AG20443 (cell line): ENCODE measurements at places on chromosomes 11 and 22.

DNA sequence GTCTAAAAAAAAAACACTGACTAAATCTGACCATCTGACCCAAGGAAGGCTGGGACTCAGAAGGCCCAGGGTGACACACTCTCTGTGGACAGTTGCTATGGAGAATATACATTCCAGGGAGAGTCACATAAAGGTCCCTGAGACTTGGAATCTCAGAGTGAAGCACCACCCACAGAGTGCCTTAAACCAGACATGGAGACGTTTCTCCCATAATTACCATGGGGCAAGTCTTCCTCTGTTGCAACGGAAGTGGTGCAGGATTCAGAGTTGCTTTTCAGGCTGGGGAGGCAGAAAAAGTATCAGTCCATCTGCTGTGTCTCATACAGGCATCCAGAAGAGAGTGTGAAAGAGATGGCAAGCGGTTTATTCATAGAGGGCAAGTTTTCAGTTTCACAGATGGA lies 58.7 kb upstream of the SLN start:
- peak; percentile 51 for DNase-seq

DNA sequence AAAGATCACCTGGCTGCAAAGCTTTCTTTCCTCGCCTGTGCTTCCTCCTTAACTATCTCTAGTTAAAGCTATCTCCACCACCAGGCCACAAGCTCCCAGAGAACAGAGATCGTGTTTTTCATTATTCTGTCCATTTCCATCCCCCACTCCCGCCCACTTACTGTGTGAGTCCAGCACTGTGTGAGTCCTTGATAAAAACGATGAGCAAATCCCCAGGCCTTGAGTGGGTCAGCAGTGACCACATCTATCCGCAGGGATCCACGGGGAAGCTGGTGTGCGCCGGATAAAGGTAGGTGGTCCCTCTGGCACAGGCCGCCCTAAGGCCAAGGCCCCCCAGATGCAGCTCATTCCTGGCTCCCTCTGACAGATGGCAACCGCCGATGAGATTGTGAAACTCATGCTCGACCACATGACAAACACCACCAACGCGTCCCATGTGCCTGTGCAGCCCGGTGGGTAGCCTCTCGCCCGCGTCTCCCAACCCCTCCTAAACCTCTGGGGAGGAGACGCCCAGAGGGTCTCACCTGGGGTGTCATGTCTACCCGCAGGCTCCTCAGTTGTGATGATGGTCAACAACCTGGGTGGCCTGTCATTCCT lies 9.3 kb downstream of the TKFC start:
- DNase-seq: no peak

DNA sequence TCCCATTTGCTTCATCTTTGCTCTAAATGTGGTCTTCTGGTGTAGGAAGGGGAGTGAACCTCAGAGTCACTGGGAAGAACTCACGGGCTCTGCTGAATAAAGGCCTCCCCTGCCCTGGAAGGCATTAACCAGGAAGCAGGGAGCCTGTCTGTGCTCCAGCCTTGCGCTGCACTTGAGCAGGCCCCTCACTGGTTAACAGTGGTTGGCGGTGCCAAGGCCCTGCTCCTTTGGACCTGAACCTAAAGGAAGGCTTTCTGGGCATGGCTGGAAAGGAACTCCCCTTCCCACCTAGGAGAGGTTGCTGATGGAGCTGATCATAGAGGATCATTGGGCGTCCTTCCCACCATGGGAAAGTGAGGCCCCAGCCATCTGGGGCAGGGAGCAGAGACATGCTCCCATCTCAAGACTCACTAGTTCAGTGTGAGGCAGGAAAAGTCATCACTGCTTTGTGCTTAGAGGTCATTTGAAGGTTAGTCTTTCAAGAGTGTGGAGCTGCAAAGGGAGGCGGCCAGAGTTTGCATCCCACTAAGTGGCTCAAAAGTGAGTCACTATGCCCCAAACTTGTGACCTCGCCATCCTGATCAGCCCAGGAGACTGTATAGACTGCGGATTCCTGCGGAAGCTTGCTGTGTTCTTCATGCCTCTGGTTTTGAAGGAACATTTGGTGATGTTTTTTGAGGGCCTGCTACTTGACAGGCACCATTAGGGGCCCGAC lies 50.4 kb downstream of the DBX1 start:
- DNase-seq: no peak

- DNase-seq: no peak
Measured at GRCh38 chr22:38866399-38867123, 5.5 kb downstream of the CBX6 start.

- DNase-seq: no peak
Measured at GRCh38 chr11:28472904-28473303, 364.7 kb downstream of the METTL15 start.

GRCh38 chr22:25193130-25193529 lies 6.5 kb upstream of the CRYBB3 start:
- DNase-seq: no peak

DNA sequence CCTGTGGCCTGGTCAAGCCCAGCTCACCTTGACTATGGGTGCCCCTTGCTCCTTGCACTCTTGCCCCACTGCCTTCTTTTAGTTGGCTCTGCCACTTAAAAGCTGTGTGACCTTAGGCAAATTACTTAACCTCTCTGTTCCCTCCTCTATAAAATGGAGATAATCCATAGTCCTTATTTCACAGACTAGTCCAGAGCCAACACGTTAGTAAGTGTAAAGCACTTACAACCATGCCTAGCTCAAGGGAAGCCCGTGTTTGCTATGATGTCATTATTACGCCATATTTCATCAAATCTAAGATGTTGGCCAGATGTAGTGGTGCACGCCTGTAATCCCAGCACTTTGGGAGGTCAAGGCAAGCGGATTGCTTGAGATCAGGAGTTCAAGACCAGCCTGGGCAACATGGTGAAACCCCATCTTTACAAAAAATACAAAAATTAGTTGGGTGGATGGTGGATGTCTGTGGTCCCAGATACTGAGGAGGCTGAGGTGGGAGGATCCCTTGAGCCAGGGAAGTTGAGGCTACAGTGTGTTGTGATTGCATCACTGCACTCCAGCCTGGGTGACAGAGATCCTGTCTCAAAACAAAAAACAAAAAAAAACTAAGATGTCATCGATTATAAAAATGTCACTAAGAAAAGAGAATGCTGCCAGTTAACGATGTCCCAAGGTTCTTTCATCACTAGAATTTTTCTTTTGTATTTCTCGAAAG lies 2.3 kb upstream of the CCDC88B start:
- no peak for DNase-seq

DNA sequence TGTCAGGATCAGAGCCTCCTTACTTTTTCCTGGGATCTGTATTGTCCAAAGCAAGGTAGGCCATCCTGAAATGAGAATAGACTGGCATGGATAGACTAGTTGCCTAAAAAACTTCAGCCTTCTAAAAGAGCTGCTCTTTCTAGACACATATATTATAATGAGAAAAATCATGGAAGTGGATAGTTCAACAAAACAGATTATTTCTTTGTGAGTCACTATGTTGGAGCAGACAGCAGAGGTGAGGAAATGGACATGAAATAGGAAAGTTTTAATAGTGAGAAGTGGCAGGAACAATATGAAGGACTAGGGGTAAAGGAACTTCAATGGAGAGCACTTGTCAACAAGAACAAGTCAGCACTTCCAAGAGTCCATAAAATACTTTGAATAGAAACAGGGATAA lies 101.9 kb upstream of the ANO3 start:
- no peak for DNase-seq

- no peak for DNase-seq
Measured at GRCh38 chr22:20627432-20627831, 120.0 kb downstream of the MED15 start.

DNA sequence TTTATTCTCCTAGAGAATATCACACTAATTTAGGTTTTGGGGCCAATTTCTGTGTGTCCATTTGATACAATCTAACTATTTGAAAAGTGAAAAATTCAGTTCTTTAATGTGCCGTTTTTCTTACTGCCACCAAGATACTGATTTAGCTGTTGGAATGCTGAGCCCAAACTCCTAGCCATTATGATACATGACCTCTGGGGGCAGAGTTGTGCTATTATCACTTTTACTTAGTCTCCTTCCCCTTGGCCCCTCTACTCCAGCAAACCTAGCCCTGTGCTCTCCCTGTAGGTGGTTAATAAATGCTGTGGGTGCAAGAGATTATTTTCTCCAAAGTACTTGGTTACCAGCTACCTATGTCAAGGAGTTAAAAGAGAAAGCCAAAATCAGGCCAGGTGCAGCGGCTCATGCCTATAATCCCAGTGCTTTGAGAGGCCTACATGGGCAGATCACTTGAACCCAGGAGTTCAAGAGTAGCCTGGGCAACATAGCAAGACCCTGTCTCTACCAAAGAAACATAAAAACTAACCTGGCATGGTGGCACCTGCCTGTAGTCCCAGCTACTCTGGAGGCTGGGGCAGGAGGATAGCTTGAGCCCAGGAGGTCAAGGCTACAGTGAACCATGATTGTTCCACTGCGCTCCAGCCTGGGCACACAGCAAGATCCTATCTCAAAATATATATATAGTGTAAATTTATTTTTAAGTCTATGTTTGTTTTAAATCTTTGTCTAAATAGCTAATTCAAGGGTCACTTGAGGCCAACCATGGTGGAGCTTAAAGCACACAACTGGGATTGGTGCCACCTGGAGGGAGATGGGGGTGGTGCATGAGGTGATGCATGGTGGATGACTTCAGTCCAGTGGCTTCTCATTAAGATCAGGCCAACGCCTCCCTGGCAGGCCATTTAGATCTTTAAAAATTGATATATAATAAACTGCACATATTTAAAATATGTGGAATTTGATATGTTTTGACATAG lies 193.2 kb upstream of the PLET1 start:
- DNase-seq: peak; percentile 57

DNA sequence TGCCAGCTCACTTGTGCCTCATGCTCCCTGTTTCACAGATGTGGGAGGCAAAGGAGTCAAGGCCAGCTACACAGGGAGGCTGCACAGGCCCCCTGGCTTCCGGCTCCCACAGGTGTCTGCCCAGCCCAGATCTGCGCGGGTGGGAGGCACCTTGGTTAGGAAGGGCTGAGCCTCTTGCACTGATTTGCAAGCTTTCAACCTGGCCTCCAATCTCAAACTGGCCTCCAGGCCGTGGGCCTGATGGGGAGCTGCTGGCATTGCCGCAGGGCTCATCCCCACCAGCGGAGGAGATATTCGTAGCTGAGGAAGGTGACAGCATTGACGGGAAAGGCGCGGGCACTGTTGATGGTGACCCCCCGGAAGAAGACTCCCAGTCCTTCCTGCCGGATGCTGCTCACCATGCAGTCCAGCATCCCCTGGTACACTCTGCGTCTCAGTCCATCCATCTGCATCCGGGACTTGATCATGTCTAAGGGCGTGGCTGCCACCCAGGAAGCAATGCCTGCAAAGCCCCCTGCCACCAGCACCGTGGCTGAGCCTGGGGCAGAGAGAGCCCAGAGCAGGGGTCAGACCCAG lies 6.2 kb downstream of the SLC25A45 start:
- no peak for DNase-seq

- no peak for DNase-seq
Measured at GRCh38 chr11:20089367-20089766, 70.9 kb downstream of the DBX1 start.

- DNase-seq: no peak
Measured at GRCh38 chr22:38442967-38443627, 11.9 kb downstream of the KCNJ4 start.

DNA sequence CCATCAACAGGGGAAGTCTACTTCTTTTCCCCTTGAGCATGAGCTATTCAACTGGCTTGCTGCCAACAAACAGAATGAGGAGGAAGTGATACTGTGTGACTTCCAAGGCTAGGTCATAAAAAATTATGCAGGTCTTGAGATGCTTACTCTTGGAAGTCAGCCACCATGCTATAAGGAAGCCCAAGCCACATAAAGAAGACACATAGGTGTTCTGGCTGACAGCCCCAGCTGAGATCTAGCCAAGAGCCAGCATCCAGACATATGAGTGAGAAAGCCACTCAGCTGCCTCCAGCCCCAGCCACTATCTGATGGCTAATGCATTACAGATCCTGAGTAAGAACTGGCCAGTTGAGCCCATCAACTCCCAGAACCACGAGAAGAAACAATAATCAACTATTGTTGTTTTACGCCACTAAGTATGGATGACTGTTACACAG lies 31.0 kb upstream of the PPP2R1B start:
- peak; percentile 22 for DNase-seq

DNA sequence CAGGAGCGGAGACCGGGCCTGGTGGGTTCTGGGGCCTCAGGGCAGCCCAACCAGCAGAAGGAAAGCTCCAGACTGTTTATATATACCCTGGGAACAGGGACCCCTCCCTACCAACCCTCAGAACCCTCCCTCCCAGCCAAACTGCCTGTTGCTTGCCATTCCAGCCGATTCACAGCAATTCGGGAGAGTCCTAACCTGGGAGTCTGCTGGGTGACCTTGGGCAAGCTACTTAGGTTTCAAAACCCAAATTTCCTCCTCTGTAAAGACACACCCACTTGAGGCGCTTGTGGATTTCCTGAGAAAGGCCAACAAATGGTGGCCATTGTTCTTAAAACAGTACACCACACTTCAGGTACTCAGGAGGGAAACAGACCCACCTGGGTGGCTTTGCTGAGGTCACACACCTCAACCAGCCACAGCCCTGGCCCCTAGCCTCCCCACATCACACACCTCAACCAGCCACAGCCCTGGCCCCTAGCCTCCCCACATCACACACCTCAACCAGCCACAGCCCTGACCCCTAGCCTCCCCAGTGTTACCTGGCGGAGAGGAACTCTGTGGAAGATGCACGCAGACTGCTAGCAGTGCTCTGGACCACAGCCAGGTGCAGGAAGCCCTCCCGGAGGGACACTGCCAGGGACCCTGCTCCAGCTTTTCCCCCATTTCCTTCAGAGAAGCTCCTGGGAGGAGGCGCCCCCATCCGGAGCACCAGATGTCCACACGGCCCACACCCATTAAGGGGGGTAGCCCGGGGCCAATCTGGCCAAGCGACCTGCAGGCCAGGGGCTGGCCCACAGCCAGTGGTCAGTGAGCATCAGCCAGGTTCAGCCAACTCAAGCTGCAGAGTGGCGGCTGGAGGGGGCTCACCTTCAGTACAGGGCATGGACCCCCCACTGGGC lies 6.2 kb downstream of the SHISA8 start:
- no peak for DNase-seq

DNA sequence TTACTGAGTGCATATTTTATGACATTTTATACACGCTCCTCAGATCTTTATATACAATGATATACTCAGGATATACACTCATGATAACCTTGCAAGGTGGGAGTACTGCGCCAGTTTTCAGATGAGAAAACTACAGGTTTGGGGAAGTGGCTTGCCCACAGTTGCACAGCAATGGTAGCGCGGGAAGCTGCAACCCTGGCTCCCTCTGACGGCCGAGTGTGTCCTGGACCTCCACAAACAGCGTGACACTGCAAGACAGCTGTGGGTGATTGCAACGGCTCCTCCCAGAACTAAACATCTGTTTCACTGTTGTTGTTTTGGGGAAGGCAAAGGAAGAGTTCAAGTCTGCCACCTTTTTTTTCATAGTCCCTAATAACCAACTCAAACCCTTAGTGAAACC lies 47.0 kb downstream of the PACSIN2 start:
- DNase-seq: peak; percentile 78

GRCh38 chr11:19164881-19165280 lies 36.9 kb downstream of the CSRP3 start:
- DNase-seq: no peak

- DNase-seq: no peak
Measured at GRCh38 chr22:23692598-23693291, 1.9 kb downstream of the RGL4 start.
